Activated CD4-positive, alpha-beta T cell treated with anti-CD3 and anti-CD28 coated beads for 24 hours (primary cell): ENCODE measurements at places on chromosomes 5 and 9.

DNA sequence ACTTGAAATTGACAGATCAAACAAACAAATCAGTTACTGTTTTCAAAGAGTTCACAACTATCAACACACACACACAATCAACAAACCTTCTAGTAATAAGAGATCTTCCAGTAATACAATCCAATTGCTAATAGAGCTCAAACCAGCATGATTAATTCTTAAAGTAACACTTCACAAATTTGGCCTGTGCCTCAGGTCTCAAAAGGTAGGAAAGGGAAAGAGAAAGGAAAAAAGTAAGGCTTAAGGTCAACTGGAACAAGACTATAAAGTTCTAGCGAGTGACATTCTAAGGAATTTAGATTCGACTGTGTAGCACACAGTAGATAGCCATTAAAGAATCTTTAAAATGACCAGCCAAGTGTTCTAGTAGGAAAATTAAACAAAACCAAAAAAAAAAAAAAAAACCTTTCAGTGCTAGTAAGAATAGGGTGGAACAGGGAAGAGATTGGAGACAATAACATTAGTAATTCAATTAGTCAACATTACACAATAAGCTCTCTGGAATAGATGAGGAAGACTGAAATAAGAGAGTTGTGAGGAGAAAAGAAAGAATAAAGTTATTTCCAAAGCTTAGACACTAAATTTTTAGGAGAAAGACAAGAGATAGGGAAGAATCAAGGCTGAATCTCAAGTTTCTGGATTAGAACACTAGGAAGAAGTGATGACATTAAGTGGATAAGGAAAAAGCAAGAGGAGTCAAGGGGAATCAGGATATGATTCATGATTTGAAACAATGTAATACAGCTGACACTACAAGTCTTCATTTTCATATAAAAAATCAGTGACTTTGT is 86.1 kb downstream of the FBXL17 start:
- no peak for DNase-seq

GRCh38 chr9:4086119-4087090 is 213.5 kb downstream of the GLIS3 start:
- no peak for DNase-seq

DNA sequence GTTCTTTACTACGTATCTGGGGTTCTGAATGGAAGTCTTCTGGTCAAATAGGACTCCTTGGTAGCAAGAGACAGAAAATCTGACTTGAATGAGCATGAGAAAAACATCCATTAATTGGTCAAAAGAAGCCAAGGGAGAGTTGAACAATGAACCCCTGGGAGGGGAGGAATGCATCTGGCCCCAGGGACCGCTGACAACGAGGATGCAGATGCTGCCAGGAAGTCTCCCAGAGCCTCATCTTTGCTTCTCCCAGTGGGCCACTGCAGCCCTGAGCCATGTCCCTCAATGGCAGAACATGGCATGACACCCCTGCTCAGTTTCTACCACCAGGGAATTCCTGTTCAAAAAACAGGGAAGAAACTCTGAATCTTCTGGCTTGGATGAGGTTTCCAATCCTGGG is 50.5 kb upstream of the ICE1 start:
- no peak for DNase-seq

DNA sequence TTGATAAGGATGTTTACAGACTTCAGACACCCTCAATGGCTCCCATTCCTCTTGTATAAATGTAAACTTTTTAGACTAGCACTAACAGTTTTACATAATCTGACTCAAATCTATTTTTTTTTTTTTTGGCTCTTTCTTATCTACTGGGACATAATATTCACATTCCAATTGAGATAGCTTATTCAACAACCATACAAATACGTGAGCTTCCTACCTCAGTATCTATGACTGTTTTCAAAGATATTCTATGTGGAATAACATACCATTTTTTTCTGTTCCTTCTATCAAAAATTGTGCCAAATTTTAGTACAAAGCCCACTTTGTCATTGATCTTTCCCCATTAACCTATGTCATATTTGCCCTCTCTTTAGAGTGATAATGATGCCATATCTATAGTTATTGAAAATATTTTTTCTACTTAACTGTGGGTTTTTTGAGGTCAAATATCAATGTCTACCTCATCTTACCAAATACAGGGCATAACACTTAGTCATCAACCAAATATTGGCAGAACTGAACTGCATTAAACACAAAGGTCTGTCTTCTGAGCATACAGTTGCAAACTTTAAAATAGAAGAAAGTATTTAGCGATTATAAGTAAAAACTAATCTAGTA is 482.6 kb downstream of the PTPRD start:
- DNase-seq = no peak

GRCh38 chr5:101418713-101419118 is 515.6 kb upstream of the ST8SIA4 start:
- no peak for DNase-seq

DNA sequence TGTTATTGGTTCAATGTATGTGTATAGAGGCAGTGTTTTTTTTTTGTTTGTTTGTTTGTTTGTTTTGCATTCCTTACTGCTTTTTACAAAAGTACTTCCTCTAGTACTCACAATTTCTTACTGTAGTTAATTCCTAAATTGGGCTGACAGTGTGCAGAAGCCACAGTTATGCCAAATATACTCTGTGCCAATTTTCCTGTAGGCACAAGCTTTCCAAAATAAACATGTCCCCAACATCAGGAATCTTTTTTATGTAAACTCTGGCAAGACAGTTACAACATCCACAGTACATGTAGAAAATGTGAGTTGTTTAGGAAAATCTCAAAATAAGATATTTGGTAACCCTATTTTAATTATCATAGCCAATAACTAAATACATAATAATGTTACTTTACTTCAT is 161.6 kb upstream of the TSLP start:
- no peak for DNase-seq

- no peak for DNase-seq
Observed at GRCh38 chr9:127722055-127722745, 6.3 kb downstream of the TTC16 start.

- no peak for DNase-seq
Observed at GRCh38 chr9:124835026-124835557, 18.2 kb upstream of the WDR38 start.

DNA sequence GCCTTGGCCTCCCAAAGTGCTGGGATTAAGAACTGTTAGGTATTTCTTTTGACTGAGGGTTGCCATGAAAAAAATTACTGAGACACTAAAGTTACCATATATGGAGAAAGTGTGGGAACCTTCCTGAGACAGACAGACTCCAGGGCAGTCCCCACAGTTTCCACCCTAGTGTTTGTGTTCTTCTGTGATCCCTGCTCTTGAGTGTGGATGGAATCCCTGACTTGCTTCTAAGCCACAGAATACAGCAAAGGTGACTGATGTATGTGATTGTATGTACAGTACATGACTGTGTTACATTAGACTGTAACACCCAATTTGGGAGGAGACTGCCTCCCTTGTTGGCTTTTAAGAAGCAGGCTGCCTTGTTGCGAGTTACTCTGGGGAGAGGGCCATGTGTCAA is 24.7 kb upstream of the ADAM19 start:
- DNase-seq = no peak

DNA sequence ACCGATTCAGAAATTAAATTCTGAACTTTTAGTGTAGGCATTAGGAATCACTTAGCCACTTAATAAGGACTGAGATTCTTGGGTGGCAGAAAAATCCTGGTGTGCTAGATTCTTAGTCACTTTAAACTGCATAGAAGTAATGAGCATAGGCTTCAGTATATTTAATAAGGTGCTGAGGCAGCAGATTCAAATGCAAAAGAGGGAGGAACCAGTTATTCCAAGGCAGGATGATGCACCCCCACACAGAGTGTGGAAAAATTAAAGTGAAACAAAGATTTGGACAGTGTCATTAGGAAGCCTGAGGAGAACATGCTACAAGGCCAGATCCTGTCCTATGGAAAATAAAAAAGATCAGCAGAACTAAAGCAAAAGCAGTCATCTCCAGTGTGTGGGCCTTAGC is 217.7 kb downstream of the PJA2 start:
- DNase-seq = no peak

GRCh38 chr9:108588246-108588645 is 267.5 kb downstream of the ACTL7B start:
- DNase-seq = no peak

- no peak for DNase-seq
Observed at GRCh38 chr5:37776826-37777225, 63.0 kb downstream of the GDNF start.

- DNase-seq = no peak
Observed at GRCh38 chr5:65895891-65896290, 30.5 kb upstream of the ERBIN start.

DNA sequence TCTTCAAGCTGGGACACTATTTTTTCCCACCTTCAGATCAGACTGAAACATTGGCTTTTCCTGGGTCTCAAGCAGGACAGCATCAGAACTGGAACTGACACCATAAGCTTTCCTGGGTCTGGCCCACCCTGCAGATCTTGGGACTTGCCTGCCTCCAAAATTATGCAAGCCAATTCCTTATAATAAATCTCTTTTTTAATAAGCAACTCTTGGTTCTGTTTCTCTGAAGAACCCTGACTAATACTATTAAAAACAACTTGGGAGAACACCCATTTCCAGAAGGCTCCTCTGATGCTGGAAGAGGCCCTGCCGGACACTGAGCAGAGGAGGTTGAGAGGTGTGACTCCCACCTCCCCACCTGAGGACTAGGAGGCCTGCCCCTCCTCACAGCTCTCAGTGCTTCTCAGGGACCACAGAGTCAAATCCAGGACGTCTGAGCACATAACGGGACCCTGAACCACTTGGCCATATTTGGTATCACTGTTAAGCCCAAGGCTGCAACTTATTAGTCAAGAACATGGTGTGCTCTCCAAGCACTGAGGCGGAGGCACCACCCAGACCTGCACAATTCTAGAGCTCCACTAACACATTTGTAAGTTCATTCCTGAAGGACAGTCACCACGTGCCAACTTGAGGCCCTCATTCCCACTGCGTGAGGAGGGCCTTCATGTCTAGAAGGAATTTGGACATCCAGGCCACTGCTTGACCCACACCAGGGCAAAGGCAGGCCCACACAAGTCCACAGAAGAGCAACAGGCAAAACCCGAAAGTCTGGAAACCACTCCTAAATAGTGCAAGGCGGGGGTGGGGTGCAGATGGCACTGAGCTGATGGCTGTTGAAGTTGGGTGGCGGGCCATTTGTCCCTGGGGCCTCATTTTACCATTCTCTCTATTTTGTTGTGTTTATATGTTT is 9.5 kb downstream of the SHC3 start:
- DNase-seq = no peak

GRCh38 chr9:107144475-107144874 is 138.6 kb upstream of the RAD23B start:
- no peak for DNase-seq

DNA sequence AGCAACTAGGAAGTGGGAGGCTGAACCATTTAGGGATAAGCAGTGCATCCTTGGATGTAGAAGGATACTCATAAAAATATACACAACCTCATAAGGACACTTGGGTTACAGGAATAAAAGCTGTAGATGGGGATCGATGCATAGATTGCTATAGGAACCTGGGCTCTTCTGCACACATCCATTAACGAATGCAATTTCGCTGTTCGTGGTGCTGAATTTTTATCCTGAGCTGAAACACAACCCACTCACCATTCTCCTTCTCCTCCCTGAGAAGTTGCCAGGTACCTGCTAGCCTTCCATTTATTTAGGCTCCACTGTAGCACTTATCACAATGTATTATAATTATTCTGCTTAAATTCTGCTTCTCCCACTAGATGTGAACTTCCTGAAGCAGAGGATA is 320.6 kb upstream of the BRINP1 start:
- no peak for DNase-seq

GRCh38 chr5:125823572-125823971 is 599.6 kb upstream of the GRAMD2B start:
- DNase-seq = no peak

- DNase-seq = no peak
Observed at GRCh38 chr9:26163931-26164330, 485.7 kb upstream of the TUSC1 start.

GRCh38 chr9:98332405-98332831 is 77.0 kb upstream of the TBC1D2 start:
- DNase-seq = no peak

- no peak for DNase-seq
Observed at GRCh38 chr5:12845549-12846159, 941.4 kb upstream of the CTNND2 start.

- DNase-seq = no peak
Observed at GRCh38 chr5:101838435-101838834, 457.6 kb downstream of the SLCO4C1 start.

DNA sequence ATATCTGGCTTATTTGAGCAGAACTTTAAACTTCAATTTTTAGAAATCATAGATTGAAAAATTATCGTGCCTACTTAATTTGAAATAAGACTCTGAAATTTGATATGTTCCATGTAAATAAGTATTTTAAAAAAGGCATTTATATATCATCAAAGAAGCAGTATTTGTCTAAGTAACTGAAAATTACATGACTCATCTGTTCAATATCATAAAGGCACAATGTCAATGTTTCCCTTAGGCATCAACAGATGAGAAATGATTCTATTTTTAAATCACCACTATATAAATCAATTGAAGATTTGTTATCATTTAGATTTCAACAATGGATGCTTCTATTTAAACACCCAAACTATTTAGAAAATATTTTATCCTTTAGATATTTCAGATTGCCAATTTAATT is 142.9 kb upstream of the POU5F2 start:
- DNase-seq = no peak

DNA sequence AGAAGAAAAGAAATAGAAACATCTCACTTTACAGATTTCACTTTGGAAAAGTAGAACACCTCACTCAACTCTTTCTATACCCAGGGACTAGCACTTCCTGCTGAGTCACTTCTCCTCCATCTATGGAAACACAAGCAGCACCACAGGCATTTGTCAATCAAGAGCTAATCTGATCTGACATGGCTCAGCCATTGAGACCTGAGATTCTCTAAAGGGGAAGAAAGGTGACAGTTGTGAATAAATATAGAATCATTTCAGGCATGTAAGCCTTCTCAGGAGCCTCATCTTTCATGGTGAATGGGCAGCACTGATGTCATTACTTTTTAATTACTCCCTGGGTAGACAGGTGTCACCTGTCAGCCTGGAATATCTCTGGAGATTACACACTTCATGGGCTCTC is 559.8 kb downstream of the HINT1 start:
- DNase-seq = no peak
